ENCODE measurements at places on chromosomes 12 and 14. TPM values are rescaled to one million over a fixed set of nuclear protein-coding genes. Genes with fewer than 3 reads are reported as not detected.
A peak's percentile ranks its signal among the peaks of the same experiment; 100 is the strongest.

DNA sequence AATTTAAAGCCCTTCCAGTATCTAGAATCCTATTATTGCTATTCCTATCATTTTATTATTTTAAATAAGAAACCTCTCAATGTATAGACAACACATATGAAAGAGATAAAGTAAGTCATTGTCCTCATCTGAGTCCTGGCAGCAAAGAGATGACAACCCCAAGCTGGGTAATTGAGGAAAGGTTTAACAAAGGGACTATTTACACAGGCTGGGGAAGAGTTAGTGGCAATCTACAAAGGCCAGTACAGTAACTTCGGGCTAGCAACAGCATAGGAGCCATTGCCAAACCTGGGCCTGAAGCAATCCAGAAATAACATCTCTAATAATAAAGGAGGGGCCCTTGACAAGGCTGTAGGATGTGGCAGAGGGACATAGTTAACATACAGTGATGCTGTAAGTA is 11.2 kb downstream of the PDE6H start:
- no peak overlapping the region for H3K4me3 ChIP-seq
- no peaks in the 10 kb centered on the region for H3K4me1 ChIP-seq
- no peak for DNase-seq

DNA sequence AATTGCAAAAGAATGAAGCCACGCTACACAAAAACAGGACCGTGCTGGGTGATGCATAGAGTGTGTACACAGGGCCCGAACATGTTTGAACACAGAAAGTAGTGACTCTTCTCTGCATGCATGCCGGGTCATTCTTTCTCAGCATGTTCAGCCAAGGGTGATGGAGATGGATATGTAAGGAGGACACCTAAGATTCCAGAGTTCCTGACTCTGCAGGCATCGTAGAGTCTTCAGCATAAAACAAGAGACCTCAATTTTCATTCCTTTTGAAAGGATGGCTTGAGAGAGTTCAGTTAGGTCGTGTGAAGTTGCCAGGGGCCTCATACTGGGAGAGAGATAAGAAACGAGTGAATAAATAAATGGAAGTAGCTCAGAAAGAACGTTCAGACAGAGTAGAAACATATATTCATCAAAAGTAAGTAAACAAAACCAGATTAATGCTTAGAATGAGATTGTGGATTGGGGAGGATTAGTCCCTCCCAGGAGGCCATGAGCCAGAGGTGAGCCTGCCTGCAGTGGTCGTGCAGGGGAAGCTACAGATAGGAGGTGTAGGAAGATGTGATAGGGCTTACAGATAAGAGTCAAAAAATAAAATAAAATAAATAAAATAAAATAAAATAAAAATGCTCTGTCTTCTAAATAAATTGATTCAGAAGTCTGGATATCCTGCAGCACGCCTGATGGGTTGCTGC is 27.6 kb upstream of the SEL1L start:
- no peaks in the 10 kb centered on the region for H3K27me3 ChIP-seq
- no peaks in the 10 kb centered on the region for H3K4me1 ChIP-seq
- no peak for DNase-seq
- no peak overlapping the region for H3K4me3 ChIP-seq
- no peaks in the 10 kb centered on the region for H3K36me3 ChIP-seq
- no peak overlapping the region for H3K27ac ChIP-seq

DNA sequence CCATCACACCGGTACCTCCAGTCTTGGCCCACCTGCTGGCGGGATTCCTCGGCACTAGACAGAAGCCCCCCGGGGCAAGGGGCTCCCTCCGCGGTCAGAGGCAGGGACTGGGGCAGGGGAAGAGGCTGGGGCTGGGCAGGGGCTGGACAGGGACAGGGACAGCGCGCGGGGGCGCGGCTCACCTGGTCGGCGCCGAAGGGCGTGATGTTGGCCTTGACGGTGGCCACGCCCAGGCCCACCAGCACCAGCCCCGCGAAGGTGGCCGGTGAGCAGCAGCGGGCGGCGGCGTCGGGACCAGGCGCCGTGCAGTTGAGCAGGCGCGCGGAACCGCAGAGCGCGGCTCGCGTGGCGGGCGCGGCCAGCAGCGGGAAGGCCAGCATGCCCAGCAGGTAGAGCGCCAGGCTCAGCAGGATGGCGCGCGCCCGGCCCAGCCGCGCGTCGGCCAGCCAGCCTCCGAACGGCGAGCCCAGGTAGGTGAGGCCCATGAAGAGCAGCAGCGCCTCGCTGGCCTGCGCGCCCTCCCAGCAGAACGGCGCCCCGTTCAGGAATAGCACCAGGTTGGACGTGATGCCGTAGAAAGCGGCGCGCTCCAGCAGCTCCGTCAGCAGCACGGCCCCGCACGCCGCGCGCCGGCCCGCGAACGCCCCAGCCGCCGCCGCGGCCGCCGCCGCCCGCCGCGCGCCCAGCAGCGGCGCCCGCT is 392 bp downstream of the SLC15A4 start:
- peak overlapping the region; percentile 84 for H3K27ac ChIP-seq
- peaks cover 7% of the 10 kb centered on the region for H3K4me1 ChIP-seq
- no peak for DNase-seq
- no peaks in the 10 kb centered on the region for H3K27me3 ChIP-seq
- H3K36me3 ChIP-seq: no peaks in the 10 kb centered on the region
- peak overlapping the region; percentile 97 for H3K4me3 ChIP-seq

- H3K27me3 ChIP-seq: no peaks in the 10 kb centered on the region
- DNase-seq: peak; percentile 42
- no peak overlapping the region for H3K4me3 ChIP-seq
- H3K36me3 ChIP-seq: no peaks in the 10 kb centered on the region
- no peaks in the 10 kb centered on the region for H3K4me1 ChIP-seq
Observed at GRCh38 chr12:34033628-34034296, 11.5 kb downstream of the ALG10 start.

- no peaks in the 10 kb centered on the region for H3K36me3 ChIP-seq
- no peak for DNase-seq
- H3K27ac ChIP-seq: no peak within 1 kb of the TSS
Observed at GRCh38 chr12:48978291-48978740, at the start of gene WNT1. TSS of gene WNT1 (plus strand) at chr12:48978322. CDS start at chr12:48978651, 329 bp downstream.

- no peak within 1 kb of the TSS for H3K27ac ChIP-seq
- peak; percentile 67 for DNase-seq
- peaks cover 26% of the 10 kb centered on the region for H3K4me1 ChIP-seq
- peak within 1 kb of the TSS; percentile 59 for H3K4me3 ChIP-seq
- H3K27me3 ChIP-seq: peaks cover 26% of the 10 kb centered on the region
Observed at GRCh38 chr12:42589465-42590329, at the start of gene PRICKLE1. TSS of gene PRICKLE1 (minus strand) at chr12:42589746. CDS start at chr12:42472516, 117,230 bp downstream.

GRCh38 chr12:5364036-5364770 is 67.7 kb upstream of the NTF3 start:
- no peaks in the 10 kb centered on the region for H3K36me3 ChIP-seq
- no peak overlapping the region for H3K27ac ChIP-seq
- no peaks in the 10 kb centered on the region for H3K4me1 ChIP-seq
- no peak for DNase-seq
- H3K4me3 ChIP-seq: no peak overlapping the region

The SYCP3 gene
- total RNA-seq: 0.26 TPM

The KCNMB4 gene
- total RNA-seq: 1.9 TPM

The WNT1 gene
- total RNA-seq: not detected

The PKP2 gene
- total RNA-seq: 3.8 TPM

The ISM2 gene
- 4.3 TPM for total RNA-seq

The ACOT6 gene
- total RNA-seq: not detected

All from A673 (cell line).